ENCODE measurements at places on chromosomes 2 and 18.

GRCh38 chr2:3968736-3969135, 265.4 kb downstream of the DCDC2C start:
- DNase-seq = no peak

GRCh38 chr2:108620656-108621055, 86.4 kb downstream of the LIMS1 start:
- no peak for DNase-seq

DNA sequence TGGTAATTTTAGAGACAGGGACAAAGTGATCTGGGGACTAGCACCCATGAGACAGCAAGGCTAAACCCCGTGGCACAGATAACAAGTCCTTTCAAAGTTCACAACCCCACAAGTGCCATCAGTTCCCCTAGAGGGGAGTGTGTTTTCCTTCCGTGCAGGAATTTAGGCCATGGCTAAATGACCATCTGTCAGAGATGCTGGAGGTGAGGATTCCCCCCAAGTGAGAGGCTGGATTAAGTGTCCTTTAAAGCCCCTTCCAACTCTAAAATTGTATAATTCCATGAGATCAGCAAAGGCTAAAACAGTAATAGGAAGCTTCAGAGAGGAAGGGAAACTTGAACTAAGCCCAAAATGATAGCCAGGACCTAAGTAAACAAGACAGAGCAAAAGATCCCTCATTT, 8.7 kb downstream of the FEZ2 start:
- DNase-seq = no peak

DNA sequence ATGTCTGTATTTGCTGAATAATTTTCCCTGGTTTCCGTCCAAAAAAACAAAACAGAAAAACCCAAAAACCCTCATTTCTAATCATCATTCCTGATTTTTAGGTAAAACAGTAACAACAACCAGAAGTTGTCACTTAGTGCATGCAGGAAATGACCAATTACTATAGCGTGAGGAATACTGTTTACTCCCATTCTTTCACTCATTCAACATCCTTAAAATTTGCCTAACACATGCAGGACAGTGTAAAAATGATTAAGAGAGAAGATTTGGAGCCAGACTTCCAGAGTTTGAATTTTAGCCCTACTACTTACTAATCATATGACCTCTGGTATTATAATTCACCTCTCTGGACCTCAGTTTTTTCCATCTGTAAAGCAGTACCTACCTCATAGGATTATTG, 83.1 kb downstream of the FIGN start:
- DNase-seq = no peak

GRCh38 chr2:81396417-81397019, 1092.0 kb upstream of the LRRTM1 start:
- DNase-seq = no peak

DNA sequence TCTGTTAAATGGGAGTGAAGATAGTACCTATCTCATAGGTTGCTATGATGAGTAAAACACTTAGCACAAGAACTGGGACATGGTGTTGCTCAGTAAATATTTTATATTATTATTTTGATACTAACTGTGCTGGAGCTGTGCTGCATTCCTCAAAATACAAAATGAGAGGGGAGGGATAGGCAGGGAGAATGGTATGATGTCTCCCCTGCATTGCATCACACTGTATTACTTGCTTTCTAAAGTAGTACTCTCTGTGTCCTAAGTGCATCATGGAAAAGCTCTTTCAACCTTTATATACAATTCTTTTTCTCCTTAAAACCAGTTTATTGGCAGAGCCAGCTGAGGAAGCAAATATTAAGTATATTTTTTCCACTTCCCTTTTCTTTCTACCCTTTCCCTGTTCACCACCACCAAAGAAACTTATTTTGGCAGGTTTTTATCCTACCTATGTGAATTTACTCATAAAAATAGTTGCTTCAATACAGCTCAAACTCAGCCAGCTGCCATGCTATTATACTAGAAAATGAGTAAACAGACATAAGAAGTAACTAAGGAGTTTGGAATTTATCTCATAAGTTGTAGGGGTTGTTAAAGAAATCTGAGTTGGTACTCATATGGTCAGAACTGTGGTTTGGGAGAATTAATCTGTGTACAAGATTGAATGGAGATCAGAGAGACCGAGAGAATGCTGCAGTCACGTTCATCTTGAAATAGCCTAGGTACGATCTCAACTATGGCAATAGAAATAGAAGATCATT, 60.3 kb downstream of the EHBP1 start:
- no peak for DNase-seq

GRCh38 chr2:241849616-241850543, 8.8 kb downstream of the PDCD1 start:
- DNase-seq = no peak

Data from effector memory CD4-positive, alpha-beta T cell (primary cell).